Astrocyte of the cerebellum (primary cell): ENCODE measurements at places on chromosomes 1 and 21.

- no peak for DNase-seq
Observed at GRCh38 chr21:32055305-32055704, 182.5 kb downstream of the HUNK start.

- peak; percentile 26 for DNase-seq
Observed at GRCh38 chr1:197868751-197869489, 33.5 kb upstream of the C1orf53 start.

DNA sequence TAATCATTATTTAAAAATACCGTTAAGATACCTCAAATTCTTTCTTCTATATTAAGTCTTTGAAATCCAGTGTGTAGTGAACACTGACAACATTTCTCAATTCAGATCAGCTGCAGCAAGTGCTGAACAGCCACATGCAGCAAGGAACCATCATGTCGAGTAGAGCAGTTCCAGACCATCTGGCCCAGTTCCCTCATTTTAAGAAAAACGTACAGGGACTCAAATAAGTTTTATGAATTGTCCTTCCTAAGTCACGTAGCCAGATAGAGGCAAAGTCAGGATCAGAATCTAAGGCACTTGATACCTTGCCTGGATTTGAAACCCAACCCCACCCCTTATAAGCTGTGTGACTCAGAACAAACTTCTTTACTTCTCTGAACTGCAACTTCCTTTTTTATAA lies 132.4 kb downstream of the PROX1 start:
- DNase-seq, result no peak

DNA sequence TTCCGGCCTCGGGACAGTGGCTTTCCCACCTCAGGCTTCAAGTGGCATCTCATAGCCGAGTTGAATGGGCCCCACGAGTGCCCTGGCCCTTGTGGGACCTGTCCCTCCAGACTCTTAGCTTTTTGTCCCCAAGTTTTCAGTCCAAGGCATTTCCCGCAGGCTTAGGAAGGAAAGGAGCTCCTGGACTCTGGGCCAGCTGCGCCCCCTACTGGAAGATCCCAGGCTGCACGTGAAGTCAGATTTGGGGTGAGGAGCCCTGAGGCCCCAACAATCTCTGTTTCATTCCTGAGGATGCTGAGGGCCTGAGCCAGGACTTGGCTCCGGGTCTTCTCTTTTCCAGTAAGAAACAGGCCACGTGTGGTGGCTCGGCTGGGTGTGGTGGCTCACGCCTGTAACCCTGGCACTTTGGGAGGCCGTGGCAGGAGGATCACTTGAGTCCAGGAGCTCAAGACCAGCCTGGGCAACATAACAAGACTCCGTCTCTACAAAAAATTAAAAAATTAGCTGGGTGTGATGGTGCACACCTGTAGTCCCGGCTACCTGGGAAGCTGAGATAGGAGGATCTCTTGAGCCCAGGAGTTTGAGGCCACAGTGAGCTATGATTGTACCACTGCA lies 67.4 kb downstream of the ARHGEF10L start:
- DNase-seq, result peak; percentile 22

DNA sequence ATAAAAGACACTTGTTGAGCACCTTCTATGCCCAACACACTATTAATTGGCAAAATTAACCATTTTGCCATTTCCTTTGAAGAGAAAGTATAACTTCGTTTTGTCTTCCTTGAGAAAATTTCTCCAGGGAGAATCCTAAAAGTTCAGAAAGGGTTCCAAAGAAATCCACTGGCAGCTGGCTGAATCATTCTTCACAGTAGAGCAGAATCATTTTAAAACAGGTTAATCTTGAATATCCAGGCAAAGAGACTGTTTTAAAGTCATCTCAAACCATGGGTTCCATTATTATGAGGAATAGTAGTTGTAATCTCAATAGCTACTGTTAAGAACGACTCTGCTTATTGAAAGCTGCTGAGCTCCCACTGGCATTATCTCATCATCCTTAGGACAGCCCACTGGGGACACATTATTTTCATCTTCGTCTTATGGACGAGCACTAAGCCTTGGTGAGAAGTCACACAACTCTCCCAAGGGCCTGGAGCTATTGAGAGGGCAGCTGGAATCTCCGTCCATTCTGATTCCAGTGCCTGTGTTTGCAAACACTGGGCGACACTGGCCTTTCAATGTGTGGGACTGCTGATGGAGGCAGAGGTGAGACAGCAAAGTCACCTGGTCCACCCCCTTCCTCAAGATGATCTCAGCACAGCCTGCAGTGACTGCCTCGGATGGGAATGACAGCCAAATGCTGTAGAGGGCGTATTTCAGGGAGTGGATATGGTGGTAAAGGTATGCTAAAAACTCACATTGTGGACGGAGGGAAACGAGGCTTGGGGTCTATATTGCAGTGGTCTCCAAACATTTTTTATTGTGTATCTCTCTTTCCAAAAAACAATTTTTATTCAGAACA lies 15.3 kb upstream of the PGBD5 start:
- no peak for DNase-seq

DNA sequence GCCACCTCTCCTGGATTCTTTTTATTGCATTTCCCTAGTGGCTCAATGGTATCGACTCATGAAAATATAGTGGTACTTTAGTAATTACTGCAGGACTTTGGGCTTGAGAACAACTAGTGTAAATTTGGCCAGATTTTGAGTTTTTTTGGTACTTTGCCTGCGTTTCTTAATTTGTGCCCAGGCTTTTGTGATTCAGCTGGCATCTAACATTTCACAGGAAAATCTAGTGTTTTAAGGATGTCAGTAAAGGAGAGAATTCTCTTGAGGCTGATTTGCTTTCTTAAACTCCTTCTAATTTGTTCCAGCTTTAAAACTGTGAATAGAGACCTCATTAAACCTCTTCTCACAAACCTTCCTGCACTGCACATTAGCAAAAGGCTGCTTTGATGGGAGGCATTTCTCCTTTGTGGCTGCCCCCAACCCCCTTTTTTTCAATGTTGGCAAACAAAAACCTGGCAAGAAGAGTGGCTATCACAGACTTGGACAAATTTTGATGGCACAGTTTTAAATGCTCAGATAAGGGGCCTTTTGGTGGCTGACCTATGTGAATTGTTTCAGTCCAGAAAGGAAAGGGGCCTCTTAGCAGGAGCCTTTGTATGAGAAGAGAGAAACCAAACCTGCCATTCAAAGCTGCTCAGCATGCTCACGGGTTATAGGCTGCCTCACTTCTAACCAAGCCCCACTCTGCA lies 113.4 kb upstream of the RAVER2 start:
- no peak for DNase-seq

- no peak for DNase-seq
Observed at GRCh38 chr1:174391716-174392115, 56.0 kb upstream of the GPR52 start.

- no peak for DNase-seq
Observed at GRCh38 chr1:5911871-5912271, 80.4 kb downstream of the NPHP4 start.
